ENCODE measurements at places on chromosomes 3 and 15.

DNA sequence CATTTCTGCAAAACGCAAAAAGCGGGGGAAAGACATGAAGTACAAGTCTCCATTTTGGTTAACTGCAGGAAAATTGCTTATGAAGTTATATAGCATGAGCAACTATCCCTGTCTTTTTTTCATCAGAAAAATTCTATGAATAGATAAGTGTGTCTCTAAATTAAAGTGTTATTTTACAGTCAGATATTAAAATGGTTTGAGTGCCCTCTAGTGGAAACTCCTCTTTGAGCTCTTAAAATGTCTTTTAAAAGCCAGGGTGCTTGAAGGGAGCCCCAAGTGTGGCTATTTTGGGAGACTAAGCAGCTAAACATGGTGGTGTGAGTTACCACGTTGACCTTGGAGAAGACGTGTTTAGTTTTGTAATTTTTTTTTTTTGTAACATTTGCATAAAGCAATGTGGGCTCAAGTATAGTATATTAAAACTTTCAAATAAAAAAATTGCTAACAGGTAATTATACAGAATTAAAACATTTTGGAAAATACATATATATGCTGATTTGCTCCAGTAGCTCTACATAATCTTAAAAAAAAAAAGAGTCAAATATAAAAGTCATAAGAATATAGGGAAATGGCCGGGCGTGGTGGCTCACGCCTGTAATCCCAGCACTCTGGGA, 77.2 kb downstream of the PPP2R3A start:
- DNase-seq = no peak

DNA sequence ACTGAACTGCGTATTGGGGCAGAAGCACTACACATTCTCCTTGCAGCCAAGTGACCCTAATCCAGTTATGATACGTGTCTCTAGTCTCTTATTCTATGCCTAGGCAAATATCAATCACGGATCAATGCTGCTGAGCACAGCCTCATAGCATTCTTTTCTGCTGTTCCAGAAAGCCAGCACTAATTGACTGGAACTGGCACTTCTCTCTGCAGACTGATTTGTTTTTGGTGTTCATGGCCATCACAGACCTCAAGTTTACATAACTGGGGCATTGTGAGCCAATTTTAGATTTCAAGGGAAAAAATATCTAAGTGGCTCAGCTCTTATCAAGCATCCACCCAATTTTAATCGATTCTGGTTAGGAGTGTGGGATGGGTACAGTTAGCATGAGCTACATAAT, 37.9 kb downstream of the GLDN start:
- no peak for DNase-seq

GRCh38 chr3:29901097-29901496, 620.2 kb downstream of the RBMS3 start:
- no peak for DNase-seq

DNA sequence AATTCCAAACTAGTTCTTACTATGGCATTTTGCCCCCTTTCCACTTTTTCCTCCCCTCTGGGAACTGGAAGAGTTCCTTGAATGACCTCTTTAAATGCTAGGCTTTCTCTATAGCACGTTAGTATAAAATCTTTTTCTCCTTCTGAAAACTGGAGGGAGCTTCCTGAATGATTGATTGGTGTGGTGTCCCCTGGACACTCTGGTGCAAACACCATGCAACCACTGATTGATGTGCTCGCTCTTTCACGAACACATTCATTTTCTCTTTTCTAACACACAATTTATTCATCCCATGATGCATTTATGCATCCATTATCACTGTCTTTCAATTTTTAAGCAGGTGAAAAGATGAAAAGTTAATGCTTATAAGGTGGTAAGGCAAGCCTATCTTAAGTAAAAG, 159.1 kb upstream of the NANOGP8 start:
- no peak for DNase-seq

GRCh38 chr15:90130291-90130690, 28.0 kb upstream of the IDH2 start:
- DNase-seq = no peak

DNA sequence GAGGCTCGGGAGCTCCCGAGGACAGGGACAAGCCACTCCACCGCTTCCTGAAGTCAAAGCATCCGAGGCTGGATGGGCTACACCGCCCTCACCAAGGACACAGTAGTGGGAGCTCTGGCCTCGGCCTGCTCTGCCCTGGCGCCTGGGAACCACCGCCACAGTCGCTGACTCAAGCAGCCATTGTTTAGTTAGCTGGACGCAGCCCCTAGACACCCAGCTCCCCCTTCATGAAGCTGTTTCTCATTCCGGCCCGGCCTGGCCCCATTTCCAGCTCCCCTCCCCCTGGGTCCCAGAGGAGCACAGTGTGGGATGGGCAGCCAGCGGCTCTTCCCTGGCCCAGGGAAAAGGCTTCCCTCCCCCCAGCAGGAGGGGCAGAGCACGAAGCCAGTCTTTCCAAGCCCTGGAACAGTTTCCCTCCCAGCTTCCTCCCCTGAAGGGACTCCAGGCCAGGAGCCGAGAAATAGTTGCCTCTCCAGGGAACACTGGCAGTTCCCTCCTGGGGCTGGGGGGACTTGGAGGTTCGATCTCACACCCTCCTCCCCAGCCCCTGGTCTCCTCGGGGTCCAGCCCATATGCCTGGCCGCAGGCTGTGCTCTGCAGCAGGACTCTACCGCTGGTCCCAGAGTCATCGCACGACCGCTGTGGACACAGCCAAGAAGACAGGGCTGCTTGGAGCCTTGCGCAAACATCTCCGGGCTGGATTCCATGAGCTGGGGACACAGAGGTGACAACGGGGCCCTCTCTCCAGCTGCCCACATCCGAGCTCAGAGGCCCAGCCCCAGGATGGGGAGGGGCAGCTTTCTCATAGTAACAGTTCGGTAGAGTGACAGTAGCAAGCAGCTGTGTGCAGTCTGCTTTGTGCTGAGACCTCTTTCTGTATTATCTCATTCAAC, 10.0 kb downstream of the PLXND1 start:
- DNase-seq = no peak

- DNase-seq = no peak
Observed at GRCh38 chr15:52509500-52510245, 19.0 kb downstream of the MYO5A start.

DNA sequence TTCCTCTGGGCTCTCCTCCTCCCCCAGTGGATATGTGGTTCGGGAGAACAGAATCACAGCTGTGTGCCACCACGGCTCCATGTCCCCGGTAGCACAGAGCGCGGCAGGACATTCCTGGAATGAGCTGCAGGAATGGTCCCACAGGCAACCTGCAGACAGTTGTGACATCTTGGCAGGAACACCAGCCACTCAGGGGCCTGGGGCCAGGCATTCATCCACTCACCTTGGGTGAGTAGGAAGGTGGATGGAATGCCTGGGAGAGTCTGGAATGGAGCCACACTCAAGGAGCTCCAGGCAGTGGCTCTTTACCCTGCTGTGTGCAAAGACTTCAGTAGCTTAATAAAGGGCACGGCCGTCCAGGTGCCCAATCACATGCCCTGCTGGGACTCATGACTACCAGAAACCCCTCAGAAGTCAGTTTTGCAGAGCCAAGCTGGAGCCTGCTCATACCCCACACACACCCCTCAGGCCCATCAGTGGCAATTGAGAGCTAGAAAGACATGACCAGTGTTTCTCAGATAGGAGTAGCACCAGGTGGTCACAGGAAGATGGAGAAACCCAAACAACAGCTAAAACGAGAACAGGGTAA, 117.3 kb upstream of the PRR20G start:
- no peak for DNase-seq

All from stimulated activated CD4-positive, alpha-beta T cell treated with anti-CD3 and anti-CD28 coated beads, TNF-alpha, amount 100 ng/mL, for 4 hours (primary cell).